ENCODE measurements at places on chromosomes 4 and X.
A peak's percentile ranks its signal among the peaks of the same experiment; 100 is the strongest.

- DNase-seq, result no peak
Observed at GRCh38 chrX:75132672-75133071, 23.4 kb downstream of the ABCB7 start.

DNA sequence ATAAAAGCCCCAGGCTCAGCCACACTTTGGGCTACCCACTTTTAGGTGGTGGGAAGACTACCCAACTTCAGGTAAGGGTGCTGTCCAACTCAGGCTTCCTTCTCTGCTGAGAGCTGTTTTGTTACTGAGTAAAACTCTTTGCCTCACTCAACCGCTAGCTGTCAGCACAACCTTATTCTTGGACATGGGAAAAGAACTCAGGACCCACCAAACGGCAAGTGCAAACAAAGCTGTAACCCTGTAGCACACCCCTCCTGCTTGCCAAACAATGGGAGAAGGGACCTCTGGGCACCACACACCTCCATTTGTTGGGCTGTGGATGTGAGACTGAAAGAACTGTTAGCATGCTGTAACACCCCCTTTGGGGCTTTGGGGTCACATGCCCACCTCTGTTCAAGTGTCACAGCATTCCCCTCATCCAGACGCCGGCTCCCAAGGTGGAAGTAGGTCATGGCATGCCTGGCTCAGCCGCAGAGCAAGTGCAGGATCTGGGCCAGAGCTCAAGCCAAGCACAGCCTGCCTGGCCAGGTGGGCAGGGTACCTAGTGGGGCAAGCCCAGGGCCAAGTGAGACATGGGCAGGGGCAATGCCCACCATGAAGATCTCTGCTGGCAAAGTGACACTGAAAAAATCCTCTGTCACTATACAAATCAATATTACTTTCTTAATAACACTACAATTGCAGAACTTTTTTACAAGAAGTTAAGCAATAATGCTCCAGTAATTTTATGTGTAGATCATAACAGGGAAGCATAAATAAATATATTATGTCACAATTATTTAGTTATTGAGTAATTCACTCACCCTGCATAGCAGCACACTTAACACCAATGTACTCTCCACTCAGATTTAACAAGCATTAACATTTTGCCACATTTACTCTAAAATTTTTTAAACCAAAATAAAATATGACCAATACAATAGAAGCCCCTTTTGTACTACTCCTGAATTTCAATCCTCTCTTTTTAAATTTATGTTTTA is 107.2 kb downstream of the TBCK start:
- DNase-seq, result no peak

- DNase-seq, result no peak
Observed at GRCh38 chrX:23832721-23833120, 49.7 kb downstream of the SAT1 start.

- no peak for DNase-seq
Observed at GRCh38 chr4:104493081-104493831, 1.4 kb downstream of the CXXC4 start.

- DNase-seq, result no peak
Observed at GRCh38 chrX:123990602-123991001, 29.1 kb downstream of the STAG2 start.

DNA sequence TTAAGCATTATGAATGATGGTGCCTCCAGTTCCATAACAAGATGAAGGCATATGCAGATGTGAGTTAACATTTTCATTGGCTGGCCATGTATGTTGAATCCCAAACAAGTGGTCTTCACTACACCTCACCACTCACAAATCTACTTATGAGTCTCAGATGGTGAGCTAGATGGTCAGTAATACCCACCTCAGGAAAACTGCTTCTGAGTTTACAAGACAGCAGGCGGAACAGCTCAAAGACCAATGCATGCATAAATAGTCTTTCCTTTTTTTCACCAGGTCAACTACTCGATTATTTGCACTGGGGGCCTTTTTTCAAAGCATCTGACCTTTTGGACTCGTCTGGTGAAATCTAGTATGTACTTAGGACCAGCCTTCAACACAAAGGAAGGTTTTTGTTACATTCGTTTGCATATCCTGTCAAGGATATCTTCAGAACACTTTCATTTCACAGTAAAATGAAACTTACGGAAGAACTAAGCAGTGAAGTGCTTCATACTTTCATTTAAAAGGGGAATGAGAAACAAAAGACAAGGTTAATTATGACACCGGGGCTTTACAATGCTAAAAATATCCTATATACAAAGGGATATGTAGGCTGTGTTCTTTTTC is 23.1 kb upstream of the TLR7 start:
- DNase-seq, result no peak

DNA sequence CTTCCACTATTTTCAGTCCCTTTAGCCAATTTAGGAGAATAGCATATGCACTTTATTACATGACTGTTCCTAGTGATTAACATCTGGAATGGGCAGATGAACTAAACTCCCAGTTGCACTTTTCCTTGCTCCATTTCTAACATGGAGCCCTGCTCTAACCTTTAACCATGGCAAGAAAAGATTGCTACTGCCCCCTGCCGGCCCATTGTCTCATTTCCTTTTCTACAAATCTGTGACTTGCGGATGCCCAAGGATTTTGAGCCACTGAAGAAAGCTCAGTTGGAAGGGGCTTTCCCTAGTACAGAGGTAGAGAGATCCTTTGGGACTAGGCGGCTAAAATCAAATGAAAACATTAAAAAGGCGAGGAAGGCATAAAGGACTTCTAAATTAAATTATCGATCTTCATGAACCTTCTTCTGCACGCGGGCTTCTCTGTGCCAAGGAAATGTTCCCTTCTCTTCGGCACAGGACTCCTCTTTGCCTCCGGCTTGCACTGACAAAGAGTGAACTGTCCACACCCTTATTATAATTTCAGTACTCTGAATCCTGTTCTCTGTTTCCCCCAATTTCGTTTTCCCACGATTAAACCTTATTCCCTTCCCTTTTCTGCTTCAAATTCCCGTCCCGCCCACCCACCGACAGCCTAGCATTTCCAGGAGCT is 577 bp upstream of the GLRA2 start:
- peak; percentile 5 for DNase-seq

GRCh38 chr4:26490111-26490959 is at the start of gene CCKAR:
TSS of gene CCKAR (minus strand) at chr4:26490484. CDS start at chr4:26490267, 217 bp downstream.
- DNase-seq, result no peak

DNA sequence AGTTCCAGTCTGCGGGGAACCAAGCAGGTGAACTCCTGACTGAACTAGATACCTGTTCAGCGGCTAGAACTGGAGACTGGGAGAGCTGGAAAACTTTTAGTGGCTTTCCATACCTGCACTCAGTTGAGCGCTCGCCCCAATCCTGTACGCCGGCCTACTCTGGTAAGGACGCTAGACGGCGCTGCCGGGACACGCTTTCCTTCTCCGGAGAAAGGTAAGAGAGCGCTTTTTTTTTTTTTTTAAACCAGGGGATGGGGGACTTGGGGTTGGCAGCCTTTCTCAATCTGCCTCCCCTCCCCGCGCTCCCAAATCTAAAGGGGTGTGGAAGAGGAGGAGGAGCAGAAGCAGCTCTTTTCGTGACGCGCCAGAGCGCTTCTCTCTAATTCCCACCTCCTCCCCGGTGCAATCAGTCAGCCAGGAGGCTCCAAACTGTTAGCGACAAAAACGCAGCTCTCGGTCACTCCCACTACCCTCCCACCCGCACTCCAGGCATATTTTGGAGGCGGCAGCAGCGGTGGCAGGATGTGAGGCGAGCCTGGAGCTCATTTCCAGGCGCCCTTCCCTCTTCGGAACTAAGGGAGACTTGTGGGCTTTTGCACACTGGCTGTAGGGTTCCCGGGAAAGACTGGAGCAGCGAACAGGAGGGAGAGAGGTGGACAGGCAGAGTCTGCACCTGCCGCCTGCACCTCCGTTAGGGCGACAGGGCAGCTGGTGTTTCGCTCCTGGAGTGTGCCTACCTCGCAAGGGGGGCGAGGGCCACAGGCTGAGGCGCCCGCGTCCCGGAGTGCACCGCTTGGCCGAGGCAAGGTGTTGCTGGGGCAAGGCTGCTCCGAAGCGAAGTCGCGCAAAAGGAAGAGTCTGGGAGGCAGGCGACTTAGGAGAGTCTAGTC is at the start of gene IL1RAPL2:
Gene IL1RAPL2, plus strand, starts transcription at position 409 of the 890 bp plus-strand sequence.
- DNase-seq, result peak; percentile 26

GRCh38 chr4:55216863-55217635 is 91.7 kb upstream of the KDR start:
- DNase-seq, result no peak

DNA sequence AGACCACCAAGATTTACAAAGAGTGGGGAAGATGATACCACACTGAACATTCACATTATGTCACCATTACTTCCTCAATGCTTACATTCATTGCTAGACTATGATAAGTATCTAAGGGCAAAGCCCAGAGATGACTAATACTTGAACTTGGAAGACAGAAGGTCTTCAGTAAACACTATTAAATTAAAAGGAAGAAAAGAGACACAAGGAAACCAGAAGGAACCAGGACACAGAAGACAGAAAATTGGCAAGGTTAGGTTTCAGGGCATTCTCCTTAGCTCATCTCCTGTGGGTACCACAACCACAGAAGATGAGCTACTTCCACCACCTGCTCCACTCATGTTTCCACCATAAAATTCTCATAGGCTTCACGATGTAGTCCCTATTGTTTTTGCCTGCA is 64.9 kb downstream of the NLGN4X start:
- DNase-seq, result no peak

GRCh38 chr4:177282284-177282835 is 27.3 kb upstream of the NEIL3 start:
- DNase-seq, result no peak

DNA sequence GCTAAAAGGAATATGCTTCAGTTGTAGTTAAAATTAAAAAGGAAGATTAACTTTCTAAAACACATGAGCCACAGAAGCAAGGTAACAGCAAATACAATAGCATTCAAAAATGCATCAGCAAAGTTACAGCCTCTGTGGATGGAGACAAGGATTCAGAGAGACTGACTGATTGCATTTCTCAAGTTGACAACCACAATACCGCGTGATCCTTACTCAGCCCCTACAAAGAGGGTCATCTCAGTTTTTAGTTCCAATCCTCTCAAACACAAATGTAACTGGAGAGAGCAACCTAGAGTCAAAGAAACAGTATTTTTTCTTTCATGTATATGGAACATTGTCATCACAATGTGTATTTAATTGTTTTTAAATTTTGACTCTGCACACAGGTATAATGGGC is 14.2 kb upstream of the C1QTNF7 start:
- DNase-seq, result no peak

GRCh38 chrX:36577006-36577405 is 431.2 kb upstream of the FAM47C start:
- DNase-seq, result no peak

DNA sequence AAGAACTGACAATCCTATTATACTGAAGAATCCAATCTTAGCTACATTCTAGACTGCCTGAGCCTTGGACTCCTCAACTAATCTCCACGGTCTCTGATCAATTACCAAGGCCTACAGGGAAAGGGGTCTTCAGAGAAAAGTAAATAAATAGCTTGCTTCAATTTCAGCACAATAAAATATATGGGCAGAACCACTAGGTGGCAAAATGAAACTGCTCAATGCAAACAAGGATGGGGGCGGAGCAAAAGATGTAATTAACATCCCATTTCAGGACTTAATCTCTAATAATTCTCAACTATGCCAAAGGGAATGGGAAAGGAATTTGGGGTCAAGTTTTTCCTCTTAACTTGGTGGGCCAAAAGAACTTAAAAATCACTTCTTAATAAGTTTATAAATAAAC is 78.4 kb upstream of the MAP3K15 start:
- DNase-seq, result peak; percentile 22

DNA sequence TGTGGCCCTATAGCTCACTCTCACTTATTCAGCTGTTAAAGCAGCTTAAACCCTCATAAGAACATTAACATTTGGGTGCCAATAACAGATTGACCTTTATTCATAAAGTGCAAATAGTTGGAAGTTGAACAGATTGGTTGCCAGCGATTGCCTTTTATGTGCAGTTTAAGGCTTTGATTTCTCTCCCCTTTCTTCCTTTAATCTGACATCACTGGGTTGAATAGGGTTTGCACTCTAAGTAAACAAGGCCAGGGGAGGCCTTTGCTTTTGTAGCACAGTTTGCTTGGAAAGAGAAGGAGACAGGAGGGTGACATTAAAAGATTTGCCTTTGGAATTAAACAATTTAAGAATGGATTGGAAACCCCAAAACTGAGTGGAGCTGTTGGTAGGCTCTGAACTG is 114.3 kb downstream of the NKX6-1 start:
- DNase-seq, result no peak

DNA sequence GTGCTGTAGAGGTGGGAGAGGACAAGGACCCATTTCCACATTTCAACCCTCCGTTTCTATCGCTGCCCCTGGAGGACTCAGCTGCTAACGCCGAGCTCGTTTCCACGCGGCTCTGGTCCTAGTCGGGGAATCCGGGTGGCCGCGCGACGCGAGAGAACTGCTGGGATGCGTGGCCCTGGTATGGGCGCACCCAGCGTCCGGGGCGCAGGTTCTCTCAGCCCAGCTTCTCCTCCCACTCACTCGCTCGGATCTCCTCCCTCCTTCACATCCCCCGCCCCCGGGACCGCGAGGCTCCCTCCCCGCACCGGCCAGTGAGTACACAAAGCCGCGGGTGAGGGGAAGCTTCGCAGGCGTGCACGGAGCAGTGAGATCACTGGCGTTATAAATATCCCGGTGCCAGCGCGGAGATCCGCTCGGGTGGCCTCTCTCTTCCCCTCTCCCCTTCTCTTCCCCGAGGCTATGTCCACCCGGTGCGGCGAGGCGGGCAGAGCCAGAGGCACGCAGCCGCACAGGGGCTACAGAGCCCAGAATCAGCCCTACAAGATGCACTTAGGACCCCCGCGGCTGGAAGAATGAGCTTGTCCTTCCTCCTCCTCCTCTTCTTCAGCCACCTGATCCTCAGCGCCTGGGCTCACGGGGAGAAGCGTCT is at the start of gene FGF5:
Gene FGF5, plus strand, starts transcription at position 412 of the 649 bp plus-strand sequence. Its CDS starts 161 bp downstream, at position 573.
- peak; percentile 72 for DNase-seq

DNA sequence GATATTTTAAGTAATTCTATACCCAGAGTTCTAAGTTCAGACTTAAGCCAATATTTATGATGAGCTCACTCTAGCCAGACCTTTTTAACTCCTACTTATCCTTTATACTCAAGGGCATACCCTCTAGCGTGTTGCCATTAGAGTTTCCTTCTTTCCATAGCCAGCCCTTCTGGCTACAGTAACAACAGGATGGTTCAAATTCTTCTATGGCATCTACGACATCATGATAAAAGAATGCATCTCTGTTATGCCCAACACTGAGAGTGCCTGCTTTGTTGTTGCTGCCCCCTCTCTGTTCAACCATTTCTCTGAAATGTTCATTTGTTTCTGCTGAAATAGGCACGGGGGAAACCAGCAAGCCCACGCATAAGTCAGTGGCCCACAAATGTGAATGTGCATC is 104.5 kb downstream of the UBE2NL start:
- DNase-seq, result no peak

- no peak for DNase-seq
Observed at GRCh38 chr4:163200727-163201349, 34.1 kb upstream of the NAF1 start.

All from H4 (cell line).